ENCODE measurements at places on chromosomes 12 and 14. TPM values are rescaled to one million over a fixed set of nuclear protein-coding genes. Genes with fewer than 3 reads are reported as not detected.

Gene SLC6A13
- not detected for total RNA-seq

Gene GPHN
- 13.4 TPM for total RNA-seq

Gene STON2
- total RNA-seq: 1.9 TPM

Gene HCFC2
- 4.7 TPM for total RNA-seq

Gene KERA
- total RNA-seq: not detected

Gene CLEC7A
- under 0.01 TPM for total RNA-seq

Gene MANSC4
- not detected for total RNA-seq

Gene MEG3
- 75.1 TPM for total RNA-seq

Gene SERPINA12
- total RNA-seq: not detected

Gene CATSPERB
- total RNA-seq: not detected

Gene GZMH
- total RNA-seq: not detected

Gene CLEC4A
- total RNA-seq: not detected

Gene PPP1R12A
- 39.8 TPM for total RNA-seq

Gene POTEG
- not detected for total RNA-seq

Gene PGF
- total RNA-seq: 14.6 TPM

Gene GPR135
- total RNA-seq: 2.6 TPM

Gene POLE
- total RNA-seq: 15.4 TPM

Gene IGF1
- 0.13 TPM for total RNA-seq

Gene CCDC38
- total RNA-seq: not detected

Gene FSCB
- total RNA-seq: not detected

Gene GARIN6
- not detected for total RNA-seq

Gene TMEM229B
- not detected for total RNA-seq

Gene SERPINA1
- 5.3 TPM for total RNA-seq
